ENCODE measurements at places on chromosomes 2 and 18.

DNA sequence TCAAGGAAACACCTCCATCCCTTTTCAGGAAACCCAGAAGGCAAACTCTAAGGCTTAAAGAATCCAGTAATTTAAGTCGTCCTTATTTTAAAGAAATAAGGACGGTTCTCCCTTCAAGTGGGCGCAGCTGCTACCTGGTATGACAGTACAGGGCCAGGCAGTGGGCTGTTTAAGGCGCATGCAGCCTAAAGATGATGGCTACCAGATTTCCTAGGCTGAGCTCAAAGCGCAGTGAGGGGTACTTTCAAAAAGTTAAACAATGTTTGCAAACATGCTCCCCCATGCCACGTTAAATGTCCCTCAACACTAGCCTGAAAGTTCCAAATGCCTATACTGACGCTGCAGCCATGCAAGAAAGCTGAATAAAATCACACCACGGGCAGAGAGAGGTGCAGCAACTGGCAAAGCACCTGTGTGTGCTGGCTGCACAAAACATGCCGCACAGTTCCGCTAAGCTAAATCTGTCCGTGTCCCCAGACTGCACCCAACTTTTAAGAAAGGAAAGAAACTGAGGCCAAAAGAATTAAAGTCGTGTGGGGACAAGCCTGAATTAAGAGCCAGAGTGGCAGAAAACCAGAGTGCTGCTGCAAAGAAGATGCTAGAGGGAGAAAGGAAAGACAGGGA is 583 bp downstream of the HIBCH start:
- DNase-seq = peak; percentile 77

DNA sequence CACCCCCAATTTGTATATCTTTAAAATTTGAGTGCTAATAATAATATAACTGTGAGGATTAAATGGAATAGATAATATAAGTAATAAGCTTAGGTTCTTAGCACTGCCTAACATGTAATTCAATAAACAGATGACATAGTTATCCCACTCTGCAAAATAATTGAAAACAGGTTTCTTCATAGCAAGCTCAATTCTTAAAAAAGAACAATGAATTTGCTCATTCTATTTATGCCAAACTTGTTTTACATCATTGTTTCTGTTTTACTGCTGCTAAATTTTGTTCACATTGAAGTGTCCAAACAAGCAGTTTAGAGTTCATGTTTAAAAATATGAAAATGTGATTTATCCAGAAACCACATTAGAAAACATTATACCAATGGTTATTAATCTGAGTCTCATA is 217.0 kb downstream of the MBD5 start:
- no peak for DNase-seq

- DNase-seq = no peak
These were observed 97.3 kb upstream of the SNTG2 start for GRCh38 chr2:853203-853870.

DNA sequence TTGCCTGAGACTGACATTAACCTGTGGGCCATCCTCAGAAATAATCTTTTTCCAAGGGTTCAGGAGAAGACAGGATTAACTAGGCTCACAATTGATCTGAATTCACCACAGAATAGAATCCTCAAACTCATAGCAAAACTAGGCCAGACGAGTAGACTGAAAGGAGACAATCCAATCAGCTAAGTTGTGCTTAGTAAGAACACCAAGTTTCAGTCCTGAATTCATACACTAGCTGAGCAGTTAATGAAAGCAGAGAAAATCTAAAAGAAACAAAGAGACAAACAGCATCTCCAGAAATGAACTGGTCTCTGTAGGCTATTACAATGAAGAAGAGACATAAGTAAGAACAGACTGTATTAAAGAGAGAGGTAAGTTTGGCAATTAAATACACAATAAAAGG is 89.5 kb downstream of the GORASP2 start:
- no peak for DNase-seq

DNA sequence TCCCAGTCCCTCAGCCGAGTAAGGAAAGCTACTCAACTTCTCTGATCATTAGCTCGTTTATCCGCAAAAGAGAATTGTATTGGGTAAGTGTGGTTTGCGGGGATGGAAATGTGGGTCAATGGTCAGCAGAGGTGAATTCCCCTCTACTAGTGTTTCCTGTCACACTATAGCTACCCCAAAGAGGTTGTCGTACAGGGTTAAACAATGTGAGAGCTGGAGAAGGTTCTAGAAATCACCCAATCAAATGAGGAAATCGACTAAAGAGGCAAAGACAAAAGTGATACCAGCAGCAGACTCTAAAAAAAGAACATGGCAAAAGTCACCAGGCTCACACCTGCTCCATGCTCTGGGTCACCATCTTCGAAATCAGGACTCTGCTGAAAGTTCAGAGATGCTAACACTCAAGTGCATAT is 144.7 kb upstream of the ITGA4 start:
- DNase-seq = no peak

DNA sequence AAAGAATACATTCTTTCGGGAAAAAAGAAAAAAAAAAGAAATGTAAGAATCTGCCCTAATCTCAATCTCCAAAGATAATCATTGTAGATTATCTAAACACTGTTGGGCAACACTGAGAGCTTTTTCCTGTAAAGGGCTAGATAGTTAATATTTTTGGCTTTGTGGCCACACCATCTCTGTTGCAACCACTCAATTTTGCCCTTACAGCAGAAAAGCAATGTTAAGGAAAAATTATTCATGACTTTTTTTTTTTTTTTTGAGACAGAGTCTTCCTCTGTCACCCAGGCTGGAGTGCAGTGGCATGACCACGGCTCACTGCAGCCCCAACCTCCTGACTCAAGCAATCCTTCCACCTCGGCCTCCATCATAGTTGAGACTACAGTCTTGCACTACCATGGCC is 17.3 kb upstream of the FZD5 start:
- DNase-seq = no peak

- peak; percentile 52 for DNase-seq
These were observed 425.5 kb upstream of the PKDCC start for GRCh38 chr2:41622301-41622700.

DNA sequence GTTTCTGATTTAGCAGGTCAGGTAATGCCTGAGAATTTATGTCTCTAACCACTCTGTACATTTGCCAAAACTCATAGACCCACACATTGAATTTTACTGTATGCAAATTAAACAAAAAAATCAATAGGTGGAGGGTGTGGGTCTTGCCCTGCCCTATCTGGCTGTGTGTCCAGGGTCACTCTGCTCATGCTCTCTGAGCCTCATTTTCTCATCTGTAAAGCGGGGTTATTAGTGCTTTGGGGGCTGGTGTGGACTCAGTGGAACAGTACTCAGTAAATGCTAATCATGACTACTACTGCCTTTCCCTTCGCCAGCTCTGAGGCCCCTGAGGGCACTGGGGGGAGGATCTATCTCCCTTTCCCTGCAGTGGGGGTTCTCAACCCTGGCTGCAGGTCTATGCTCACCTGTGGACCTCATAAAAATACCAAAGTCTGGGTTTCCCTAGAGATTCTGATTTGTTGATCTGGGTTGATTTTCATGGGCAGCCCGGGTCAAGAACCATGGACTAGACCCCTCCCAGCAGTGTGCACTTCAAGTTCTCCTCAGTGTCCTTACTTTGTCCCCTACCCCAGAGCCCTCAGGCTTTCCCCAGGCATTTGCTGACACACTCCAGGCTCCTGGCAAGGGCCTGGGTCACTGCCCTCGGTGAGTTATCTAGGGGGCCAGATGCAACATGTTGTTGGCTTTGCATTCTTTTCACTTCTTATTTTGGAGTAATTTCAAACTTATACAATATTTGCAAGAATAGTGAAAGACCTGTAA is 27.5 kb downstream of the MTHFD2 start:
- DNase-seq = no peak

- no peak for DNase-seq
These were observed 4.0 kb upstream of the RAB17 start for GRCh38 chr2:237594514-237594871.

- no peak for DNase-seq
These were observed 59.7 kb upstream of the ZC3H15 start for GRCh38 chr2:186426153-186427016.

DNA sequence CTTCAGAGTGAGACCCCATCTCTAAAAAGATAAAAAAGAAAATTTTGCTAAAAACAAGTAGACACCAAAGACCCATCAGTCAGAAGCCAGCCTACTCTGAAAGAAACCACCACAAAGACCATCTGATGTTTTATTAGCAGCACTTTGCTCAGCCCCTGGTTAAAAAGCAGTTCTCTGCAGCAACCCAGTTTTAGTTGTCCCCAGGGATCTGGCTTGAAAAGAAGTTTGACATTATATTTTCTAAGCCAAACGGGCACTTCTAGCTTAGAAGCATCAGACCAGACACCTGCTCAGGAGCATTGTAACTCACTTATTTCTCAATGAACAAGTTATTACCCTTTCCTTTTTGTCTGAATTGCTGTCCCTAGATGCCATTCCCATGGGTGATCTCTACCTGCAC is 164.2 kb upstream of the ETAA1 start:
- DNase-seq = no peak

DNA sequence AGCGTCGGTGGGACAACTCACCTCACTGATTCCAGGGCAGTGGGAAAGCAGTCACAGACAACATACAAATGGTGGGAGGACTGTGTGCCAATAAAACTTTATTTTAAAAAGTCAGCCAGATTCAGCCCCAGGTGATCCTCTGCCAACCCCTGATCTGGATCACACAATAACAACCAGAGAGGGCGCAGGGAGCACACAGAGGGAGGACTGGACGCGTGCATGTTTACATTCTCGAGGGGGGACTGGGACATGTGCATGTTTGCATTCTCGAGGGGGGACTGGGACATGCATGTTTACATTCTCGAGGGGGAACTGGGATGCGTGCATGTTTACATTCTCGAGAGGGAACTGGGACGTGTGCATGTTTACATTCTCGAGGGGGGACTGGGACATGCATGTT is 209.5 kb downstream of the NDUFA10 start:
- DNase-seq = peak; percentile 34

- DNase-seq = no peak
These were observed 72.4 kb upstream of the SLC66A3 start for GRCh38 chr2:11082880-11083279.

GRCh38 chr2:158890296-158890905 is 78.0 kb upstream of the TANC1 start:
- DNase-seq = no peak

- DNase-seq = no peak
These were observed 201.0 kb downstream of the PMAIP1 start for GRCh38 chr18:60100778-60101177.

DNA sequence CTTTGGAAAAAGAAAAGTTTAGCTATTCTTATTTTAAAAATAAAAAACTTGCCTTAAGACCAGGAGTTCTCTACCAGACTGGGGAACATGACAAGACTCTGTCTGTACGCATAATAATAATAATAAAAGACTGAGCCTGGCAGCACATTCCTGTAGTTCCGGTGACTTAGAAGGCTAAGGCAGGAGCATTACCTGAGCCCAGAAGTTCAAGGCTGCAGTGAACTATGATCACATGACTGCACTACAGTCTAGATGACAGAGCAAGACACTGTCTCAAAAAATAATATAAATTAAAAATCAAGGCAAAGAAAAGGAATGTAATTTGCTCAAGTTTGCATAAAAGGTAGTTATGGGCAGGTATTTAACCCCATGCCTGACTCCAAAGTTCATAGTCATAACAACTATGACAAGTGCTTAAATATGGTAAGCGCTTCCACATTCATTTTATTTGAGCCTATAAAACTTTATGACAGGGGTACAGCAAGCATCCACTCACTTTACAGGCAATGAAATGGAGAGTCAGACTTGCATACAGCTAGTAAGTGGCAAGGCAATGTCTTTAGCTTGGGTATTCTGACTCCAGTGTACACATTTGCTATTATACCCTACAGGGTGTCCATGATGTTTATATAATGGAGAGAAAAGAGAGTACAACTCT is 1567.8 kb upstream of the PIK3C3 start:
- DNase-seq = no peak

GRCh38 chr18:55018602-55019001 is 59.3 kb upstream of the CCDC68 start:
- no peak for DNase-seq

DNA sequence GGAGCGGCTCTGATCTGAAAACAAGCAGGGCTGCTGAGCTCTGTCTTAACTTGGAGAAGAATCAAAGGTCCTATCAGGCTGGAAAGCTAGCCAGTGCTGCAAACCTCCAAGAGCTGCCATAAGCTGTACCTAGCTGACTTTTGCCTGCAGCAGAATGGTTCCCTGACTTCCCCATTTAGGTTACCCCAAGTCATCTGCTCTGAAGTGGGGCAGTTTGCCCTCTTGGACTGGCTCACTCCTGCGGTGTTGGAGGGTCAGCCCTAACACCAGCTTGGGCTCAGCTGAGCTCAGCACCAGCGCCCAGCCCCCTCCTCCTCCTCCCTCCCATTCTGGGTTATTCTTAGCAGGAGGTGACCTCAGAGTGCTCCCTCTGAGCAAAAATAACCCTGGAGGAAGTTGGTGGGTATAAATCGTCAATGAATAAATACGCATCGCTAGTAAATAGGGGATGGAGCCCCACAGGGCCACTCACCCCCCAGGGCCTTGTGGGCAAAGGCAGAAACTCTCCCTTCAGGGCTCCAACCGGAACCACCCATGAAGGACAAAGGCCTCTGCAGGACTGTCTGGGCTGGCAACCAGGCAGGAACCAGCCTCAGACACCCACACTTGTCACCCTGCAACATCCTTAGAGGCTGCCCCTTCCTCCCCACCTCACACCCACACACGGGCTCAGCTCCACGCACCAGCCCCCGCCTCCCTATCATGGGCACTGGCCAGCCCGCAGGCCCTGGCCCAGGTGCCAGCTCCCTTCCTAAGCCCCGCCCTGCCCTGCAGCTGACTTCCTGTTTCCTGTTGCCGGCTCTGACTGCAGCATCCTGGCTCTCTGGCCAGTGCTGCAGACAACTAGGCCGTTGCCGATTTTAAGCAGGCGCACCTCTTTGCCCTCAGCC is 46.9 kb downstream of the DNMT3A start:
- no peak for DNase-seq

DNA sequence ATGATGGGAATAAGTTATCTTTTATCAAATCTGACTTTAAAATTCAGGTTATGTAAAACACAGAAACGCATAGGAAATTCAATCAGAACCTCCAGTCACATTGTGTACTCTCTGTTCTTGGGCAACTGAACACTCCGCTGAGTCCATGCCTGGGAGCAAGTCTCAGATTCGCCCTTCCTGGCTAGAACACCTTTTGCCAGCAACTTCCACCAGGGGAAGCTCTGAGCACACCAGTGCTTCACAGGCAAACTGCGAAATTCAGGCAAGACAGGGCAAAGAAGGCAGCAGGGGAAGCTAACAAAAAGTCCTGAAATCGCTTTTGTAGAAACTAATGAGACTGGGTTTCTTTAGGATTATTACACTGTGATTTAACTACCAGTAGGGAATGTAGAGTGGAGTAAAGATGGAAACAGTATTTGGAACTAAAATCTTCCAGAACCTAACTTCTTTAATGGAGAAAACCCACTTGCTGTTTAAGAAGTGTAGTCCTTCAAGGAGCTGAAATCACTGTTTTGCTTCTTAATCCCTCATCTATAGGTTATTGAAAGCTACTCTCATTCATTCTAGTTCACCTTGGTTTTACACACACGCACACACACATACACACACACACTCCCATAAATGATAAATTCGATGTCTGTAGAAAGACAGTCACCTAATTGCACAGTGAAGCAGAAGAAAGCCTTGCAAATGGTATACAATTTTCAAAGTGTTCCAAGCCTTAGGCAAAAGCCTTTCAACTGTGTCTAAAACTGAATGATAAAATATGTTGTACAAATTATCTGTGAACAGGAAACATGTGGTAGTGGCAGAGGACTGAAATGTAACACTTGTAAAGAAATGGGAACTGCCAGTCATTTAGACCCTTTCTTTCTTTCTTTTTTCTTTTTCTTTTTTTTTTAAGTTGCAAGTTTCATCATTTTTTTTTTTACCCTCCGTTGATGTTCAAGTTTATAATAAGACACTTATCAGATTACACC is 214.5 kb downstream of the TMEM182 start:
- DNase-seq = peak; percentile 7

GRCh38 chr2:105521616-105522015 is 122.8 kb upstream of the FHL2 start:
- DNase-seq = no peak
